CD4-positive, alpha-beta T cell treated with Interleukin-17A for 4 hours (primary cell): ENCODE measurements at places on chromosomes 5 and 9.

- no peak for DNase-seq
Observed at GRCh38 chr9:34898846-34899245, 59.2 kb upstream of the PHF24 start.

- DNase-seq = no peak
Observed at GRCh38 chr9:38038307-38039089, 30.5 kb downstream of the SHB start.

- no peak for DNase-seq
Observed at GRCh38 chr9:122331523-122331927, 39.3 kb upstream of the PTGS1 start.

GRCh38 chr9:131745610-131746009, 5.7 kb upstream of the RAPGEF1 start:
- no peak for DNase-seq

DNA sequence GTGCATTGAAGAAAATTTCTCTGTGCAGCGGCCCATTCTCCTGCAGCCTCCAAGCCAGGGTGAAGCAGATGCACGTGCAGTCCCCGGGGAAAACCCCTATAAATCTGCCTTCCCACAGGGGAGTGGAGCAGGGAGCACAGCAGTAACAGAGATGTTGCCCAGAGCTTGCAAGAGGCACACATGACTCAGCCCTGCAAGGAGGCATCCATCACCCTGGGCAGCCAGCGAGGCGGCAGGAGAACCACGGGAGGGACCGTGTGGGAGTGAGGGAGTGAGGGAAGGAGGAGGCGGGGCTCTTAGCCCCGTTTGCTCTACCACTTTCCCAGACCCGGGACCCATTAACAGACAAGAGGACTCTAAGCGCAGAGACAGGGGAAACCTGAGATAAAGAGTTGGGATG, 96.2 kb upstream of the ARAP3 start:
- DNase-seq = no peak

DNA sequence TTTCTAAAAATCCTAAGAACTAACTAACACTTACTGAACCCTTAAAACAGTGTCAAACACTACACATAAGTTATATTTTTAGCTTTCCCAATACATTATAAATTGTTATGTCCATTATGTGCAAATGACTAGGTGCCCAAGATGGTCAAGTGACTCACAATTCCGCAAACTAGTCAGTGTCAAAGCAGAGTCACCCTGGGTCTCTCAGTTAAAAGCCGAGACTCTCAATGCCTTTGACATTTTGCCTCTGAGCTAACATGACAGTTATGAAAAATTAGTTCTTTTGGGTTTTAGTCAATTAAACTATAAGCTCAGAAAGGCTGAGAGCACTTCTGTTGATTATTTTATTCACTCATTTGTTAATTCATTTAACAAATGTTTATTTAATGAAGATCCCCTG, 42.3 kb upstream of the GABRG2 start:
- DNase-seq = no peak

DNA sequence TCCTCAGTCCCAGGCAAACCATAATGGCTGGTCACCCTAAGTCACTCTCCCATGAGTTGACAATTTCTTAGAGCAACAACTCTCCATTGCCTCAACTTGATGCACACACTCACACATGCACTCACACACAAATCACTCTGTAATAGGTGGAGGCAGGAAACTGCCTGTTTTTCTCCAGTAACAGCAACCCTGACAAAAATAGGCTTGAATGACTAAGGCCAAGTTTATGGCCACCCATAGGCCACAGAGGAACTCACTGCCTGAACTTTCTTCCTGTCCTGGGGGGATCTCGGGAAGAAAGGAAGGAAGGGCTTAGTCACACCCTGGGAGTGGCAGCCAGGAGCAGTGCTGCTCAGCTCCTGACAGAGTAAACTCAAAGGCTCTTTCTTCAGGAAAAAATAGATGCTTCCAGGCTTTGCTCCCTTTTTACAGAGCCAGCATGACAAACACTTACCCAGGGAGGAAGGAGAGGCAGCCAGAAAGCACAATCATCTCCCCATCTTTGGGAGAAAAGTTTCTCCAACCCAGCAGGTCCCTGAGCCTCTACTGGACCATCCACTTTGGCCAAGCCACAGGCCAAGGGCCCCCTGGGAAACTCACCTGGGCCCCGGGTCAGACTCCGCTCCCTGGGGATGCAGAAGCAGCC, 368 bp downstream of the SH3TC2 start:
- no peak for DNase-seq

DNA sequence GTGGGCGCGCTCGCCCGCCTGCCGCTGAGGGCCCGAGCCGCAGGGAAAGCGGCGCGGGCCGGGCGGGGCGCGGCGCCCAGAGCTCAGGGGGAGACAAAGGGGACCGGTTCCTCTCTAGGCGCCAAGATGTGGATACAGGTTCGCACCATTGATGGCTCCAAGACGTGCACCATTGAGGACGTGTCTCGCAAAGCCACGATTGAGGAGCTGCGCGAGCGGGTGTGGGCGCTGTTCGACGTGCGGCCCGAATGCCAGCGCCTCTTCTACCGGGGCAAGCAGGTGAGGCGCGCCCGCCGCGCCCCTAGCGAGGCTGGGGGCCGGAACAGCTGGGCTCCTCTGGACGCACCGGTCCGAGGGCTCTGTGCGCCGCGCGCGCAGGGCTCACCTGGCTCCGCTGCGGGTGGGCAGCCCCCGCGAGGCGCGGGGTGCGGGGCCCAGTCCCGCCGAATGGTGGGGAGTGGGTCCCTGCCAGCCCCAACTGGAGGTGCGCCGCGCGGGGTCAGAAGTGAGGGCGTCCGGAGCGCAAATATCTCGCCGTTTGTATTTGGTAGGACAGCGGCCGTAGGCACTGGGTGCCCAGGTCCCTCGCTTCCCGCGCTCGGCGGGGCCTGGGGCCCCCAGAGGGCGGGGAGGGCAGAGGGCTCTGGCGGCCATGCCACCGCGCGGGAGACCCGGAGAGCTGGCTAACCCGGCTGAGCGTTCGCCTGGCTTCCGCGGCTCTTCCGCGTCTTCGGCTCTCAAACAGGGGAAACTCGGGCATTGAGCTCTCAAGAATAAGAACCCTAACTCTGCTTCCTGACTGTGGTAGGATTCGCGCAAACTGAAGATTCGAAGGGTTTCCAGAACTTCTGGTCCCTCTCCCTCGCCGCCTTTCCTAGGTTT, 607 bp downstream of the UHRF2 start:
- peak; percentile 61 for DNase-seq

DNA sequence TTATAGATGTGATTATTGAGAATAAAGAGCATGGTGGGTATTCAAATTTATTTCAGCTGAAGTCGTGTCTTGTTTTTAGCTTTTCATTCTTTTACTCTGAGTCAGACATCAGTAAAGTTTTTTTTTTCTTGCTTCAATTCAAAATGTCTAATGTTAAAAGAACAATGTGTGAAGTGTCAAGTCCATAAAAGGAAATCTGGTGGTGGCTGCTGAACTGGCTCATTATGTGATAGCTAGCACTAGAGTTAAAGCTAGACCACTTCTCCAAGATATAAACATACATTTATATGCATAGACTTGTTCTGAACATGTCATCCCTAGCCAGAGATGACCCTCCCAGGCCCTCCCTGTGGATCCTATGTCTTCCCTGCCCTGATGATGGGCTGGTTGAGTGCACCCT, 338.3 kb downstream of the RAB3C start:
- no peak for DNase-seq

DNA sequence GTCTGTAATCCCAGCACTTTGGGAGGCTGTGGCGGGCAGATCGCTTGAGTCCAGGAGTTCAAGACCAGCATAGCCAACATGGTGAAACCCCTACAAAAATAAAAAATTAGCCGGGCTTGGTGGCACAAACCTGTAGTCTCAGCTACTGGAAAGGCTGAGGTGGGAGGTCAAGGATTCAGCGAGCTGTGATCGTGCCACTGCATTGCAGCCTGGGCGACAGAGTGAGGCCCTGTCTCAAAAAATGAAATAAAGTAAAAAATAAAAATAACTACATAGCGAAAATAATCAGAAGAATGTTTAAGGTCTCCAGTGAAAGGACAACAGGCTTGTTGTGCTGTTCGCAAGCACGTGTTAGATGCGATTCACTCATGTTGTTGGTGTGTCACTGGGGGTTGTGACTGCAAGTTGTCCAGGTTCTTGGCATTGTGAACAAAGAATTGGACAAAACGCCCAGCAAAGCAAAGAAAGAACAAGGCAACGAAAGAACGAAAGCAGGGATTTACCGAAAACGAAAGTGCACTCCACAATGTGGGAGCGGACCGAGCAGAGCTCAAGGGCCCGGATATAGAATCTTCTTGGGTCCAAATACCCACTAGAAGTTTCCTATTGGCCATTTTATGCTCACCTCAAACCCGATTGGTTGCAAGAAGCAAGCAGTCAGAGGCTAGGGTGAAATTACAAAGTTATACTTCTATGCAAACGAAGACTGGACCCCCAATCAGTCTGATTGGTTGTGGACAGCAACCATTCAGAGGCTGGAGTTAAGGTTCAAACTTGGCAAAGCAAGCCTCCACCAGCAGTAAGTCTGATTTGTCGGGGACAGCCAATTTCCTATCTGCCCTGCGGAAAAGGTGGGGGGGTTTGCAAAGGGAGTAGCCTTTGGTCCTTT, 844 bp upstream of the MCCC2 start:
- DNase-seq = no peak

DNA sequence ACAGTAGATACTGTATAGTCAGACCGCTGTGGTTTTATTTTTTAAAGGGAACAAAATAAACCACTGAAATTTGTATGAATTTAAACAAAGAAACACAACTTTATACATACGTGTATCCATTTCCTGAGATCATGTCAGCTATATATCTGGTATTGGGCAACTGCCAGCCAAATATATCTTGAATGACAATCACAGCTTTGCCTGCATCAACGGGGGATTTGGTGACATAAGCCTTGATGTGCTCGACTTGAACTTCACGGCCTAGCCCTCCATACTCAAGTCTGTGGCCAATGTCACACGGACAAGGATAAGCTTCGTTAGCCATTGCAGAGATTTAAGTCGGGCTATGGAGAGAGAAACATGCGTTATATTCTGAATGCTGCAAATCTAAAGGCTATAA, 17.3 kb downstream of the CMBL start:
- no peak for DNase-seq

DNA sequence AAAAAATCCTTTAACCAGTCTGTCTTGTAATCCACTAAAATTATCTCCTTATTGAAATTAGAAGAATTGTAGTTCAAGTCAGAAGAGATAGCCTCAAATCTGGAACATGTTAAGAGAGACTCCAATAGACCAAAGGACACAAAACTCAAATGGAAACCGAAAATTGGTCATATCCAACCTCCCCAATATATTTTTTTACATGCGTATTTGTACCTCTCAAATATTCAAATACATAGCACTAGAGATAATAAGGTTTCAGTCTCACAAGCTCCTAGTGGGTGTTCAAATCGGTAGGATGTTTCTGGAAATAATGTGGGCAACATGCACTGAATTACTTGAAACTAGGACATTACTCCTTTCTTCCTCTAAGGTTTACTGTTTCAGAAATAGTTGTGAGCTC, 33.5 kb downstream of the EPB41L4A start:
- DNase-seq = no peak

DNA sequence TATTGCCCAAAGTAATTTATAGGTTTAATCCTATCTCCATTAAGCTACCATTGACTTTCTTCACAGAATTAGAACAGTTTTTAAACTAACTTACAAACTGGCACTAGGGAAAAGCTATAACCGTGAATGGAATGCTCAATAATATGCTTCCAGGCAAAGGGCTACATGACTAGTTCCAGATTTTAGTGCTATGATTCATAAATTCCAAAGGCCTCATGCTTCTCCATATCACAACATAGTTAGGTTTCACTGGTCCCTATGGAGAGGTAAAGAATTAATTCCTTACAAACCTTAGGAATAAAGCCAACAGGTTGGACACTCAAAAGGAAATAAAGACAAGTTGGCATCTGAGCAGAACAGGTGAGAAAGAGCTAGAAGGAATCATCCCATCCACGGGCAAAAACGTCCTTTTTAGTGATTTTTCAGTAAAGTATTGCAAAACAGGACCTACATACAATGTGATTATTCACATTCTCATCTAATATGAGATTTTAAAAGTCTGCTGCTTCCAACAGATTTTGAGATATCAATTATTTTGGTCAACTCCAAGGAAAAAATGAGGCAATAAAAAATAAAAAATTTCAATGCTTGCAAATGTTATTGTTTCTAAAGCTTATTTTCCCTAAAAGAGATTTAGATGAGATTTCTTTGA, 97.0 kb upstream of the TARS1 start:
- DNase-seq = no peak

DNA sequence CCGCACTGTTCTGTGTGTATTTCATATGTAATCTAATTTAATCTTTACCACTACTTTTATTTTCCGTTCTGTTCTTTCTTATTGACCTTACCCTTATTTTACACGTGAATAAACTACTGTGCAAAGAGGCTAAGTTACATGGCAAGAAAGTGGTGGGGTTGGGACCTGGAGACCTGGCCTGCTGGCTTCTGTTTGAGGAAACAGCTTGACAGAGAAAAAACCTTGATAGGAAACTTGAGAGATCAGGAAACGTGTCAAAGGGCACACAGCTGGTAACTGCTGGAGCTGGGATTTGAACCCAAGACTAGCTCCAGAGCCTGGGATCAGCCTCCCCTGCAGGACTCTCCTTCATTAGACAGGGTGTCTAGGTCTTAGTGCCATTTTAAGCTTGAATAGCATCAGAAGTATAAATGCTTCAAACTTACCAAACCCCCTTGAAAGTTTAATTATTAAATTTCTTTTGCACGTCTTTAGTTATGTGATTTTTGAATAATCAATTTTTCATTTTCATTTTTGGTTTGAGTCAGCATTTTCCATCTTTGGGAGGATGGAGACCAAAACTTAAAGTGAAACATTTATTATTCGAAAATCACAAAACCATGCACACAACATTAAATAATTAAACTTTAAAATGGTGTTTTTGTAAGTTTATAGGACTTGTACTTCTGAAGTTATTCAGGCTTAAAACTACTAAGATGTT, 129.5 kb downstream of the RGS3 start:
- DNase-seq = no peak

DNA sequence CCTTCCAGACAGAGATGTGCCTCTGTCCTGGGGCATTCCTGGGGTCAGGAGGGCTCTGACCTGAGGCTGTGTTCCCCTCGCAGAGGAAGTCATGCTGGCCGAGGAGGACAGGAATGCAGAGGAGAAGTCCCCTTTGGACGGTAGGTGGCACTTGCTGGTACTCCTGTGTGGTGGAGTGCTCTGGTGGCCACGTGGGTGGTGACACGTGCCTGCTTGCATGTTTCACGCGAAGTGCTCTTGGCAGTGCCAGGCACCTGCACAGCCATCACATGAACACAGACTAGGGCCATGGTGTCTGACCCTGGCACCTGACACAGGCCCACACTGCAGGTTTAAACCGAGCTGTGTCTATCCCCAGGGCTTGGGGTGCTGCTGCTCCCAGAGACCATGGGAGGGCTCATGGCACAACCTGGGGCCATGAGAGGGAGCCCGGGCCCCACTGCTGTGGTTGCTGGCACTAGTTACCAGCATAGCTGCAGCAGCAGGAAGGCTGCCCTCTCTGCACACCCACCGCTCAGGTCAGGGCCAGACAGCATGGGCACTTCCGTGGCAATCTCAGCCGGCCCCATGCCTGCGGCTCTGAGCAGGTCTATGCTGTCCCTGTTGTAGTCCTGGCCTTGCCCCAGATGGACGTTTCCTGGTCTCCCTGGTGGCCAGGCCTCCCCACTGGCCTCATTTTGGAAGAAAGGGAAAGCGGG, 79.3 kb downstream of the CACNA1B start:
- DNase-seq = no peak
